Astrocyte (in vitro differentiated cells and primary cell): ENCODE measurements at places on chromosomes 3 and 15. TPM values are rescaled to one million over a fixed set of nuclear protein-coding genes. Genes with fewer than 3 reads are reported as not detected.

The DGKG gene
- 0.36 and 0.64 TPM in 2 replicates for total RNA-seq

DNA sequence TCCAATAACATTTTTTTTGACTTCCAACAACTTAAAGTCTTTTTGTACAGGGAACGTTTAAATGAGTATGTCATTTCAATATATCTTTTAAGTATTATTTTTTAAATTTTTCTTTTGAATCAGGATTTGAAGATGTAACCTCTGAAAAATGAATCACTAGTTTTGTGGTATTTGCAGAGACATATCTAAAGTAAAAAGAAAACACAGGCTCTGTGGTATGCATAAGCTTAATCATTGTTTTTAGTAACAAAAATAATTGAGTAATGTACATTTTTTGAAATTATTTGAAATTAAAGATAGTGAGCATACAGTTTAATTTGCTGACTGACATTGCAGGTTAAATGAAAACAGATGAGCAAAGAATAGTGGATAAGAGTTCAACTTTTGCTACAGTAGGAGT is 531.3 kb downstream of the ROBO1 start:
- H3K27me3 ChIP-seq: no peaks in the 10 kb centered on the region
- no peak overlapping the region for H3K27ac ChIP-seq
- H3K36me3 ChIP-seq: no peaks in the 10 kb centered on the region
- DNase-seq: peak; percentile 25
- H3K4me3 ChIP-seq: no peak overlapping the region
- no peaks in the 10 kb centered on the region for H3K4me1 ChIP-seq

- H3K36me3 ChIP-seq: peaks cover 9% of the 10 kb centered on the region
- H3K4me3 ChIP-seq: peak overlapping the region; percentile 86
- peaks cover 32% of the 10 kb centered on the region for H3K4me1 ChIP-seq
- no peak for DNase-seq
These were observed 2.0 kb downstream of the FOXP1 start for GRCh38 chr3:71581457-71582035.

DNA sequence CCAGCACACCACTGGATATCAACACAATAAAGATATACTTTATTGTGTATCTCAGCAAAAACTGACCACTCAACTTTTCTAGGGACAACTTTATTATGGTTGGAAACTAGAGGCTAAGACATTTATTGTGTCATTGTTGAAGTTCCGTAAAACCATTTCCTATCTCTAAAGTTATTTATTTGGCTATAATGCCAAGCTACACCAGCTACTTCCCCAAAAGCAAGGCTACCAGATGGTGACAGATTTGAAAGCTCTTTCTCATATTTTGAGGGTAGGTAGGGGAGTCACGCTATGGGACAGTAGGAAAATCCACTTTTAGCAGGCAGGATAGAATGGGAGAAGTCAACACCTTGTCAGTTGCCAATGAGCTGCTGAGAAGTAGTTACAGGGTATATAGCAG is 834.6 kb upstream of the CFAP20DC start:
- no peaks in the 10 kb centered on the region for H3K4me1 ChIP-seq
- H3K27me3 ChIP-seq: no peaks in the 10 kb centered on the region
- H3K36me3 ChIP-seq: no peaks in the 10 kb centered on the region
- no peak for DNase-seq
